ENCODE measurements at places on chromosomes 16 and 17.

GRCh38 chr17:52294301-52294700 is 135.8 kb upstream of the CA10 start:
- no peak for DNase-seq

GRCh38 chr17:82378741-82379021 is 7.1 kb downstream of the UTS2R start:
- no peak for DNase-seq

DNA sequence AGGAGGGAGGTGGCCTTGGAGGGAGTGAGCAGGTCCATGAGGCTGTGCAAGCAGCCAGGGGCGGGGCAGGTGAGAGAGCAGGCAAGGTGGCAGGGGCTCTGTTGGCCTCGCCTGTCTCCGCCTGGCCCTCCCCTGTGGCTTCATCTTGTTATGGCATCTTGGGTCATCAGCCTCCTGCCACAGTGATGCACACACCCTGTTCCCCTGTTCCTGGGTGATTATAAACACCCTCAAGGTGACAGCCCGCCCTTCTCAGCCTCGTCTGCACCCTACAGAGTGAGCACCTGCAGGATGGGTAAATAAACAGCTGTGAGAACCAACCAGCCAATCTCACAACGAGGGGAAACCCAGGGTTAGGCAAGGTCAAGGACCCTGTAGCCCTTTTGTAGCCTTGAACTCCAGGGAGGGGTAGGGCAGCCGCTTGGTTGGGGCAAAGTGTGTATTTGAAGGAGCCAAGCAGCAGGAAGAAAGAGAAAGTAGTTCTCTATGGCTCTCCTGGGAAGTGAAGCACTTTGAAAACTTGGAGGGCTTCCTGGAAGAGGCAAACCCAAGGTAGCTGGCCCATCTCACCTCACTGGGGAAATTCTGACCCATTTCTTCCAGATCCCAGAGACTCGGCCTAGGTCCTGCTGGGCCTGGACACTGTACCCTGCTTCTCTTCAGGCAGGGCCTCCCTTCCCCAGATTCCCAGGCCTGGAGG is 60.6 kb downstream of the NT5M start:
- no peak for DNase-seq

- no peak for DNase-seq
Measured at GRCh38 chr17:1919201-1919600, 89.4 kb downstream of the RPA1 start.
